ENCODE measurements at places on chromosomes 3 and 15. TPM values are rescaled to one million over a fixed set of nuclear protein-coding genes. Genes with fewer than 3 reads are reported as not detected.

Gene SSR3
- 96.1 TPM for total RNA-seq

Gene HTR3E
- total RNA-seq, result not detected

Gene CNTN4
- total RNA-seq, result 0.27 TPM

Gene RBP2
- total RNA-seq, result not detected

Gene OSBPL10
- total RNA-seq, result 0.81 TPM

Gene CHRNA5
- 1.6 TPM for total RNA-seq

DNA sequence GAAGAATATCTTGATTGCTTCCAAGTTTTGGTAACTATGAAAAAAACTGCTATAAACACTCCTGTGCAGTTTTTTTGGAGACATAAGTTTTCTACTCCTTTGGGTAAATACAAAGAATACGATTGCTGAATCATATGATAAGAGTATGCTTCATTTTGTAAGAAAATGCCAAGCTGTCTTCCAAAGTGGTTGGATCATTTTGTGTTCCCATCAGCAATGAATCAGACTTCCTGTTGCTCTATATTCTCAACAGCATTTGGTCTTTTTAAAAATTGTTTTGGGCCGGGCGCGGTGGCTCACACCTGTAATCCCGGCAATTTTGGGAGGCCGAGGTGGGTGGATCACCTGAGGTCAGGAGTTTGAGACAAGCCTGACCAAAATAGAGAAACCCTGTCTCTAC, 14.5 kb downstream of the BTD start:
- no peak for DNase-seq

GRCh38 chr15:88835646-88836045, 32.4 kb downstream of the ACAN start:
- DNase-seq, result no peak

DNA sequence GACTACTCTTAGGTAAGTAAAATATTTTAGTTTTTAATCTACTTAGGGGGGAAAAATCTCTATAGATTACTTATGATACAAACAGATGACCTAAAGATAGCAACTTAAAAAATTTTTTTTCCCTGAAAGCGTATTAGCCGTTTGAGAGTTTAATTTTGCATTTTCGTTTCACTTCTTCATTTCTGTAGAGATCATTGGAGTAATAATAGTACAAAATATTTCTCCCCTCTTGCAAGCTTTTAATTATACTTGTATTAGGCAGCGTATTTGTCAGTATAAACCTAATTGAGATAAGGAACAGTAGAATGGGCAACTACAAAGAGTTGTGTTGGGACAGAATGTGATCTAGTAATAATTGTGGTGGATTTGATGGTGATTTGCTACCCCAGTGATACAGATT, 10.3 kb downstream of the SKIL start:
- DNase-seq, result no peak

DNA sequence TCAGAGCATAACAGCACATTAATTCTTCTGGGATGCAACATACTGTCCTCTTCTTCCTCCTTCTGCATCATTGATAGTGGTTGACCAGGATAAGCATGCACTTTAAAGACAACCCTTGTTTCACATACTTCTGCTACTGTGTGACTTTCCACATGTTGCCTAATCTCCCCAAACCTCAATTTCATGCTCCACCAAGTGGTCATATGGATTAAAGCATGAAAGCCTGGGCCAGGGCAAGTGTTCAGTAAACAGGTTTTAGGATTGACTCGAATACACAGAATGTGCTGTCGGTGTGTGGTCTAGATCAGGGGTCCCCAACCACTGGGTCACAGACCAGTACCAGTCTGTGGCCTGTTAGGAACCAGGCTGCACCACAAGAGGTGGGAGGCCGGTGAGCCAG, 22.5 kb upstream of the BFSP2 start:
- DNase-seq, result peak; percentile 30

DNA sequence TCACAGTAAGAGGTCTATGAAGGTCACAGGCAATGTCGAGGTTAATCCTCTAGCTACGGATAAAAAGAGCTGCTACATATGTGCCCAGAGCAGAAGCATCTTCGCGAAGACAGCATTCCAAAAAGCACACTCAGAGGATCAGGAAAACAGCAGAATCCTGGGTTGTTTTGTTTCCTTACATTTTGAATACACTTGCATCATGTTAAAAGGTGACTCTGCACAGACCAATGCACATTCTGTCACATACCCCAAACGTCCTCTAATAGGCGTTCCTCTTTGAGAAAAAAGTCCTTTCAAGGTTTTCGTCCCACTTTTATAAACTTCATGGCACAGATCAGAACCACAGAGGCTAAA, 52.7 kb downstream of the VGLL4 start:
- no peak for DNase-seq

DNA sequence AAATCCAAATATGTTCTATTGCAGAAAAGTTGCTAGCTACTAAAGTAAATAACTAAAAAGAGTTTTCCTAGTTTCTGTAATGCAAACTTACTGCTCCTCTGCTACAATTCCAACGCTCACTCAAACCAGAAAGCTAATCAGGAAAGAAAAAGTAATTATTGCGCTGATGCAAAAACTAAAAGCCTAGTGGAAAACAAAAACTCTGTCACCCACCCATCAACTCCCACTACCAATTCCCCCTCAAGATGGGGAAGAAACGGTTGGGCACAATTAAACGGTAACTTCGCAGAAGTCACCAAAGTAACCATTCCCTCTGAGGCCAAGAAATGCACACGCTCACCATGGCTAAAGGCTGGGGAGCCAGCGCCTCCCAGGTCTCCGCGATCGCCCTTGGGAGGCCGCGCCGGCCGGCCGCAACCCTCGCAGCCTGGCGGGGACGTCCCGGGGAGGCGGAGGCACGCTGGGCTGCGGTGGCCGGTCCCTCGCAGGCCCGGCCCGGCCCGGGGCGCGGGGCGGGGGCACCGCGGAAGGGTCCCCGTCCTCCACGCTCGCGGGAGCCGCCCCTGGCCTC, 684 bp downstream of the SLTM start:
- peak; percentile 25 for DNase-seq

DNA sequence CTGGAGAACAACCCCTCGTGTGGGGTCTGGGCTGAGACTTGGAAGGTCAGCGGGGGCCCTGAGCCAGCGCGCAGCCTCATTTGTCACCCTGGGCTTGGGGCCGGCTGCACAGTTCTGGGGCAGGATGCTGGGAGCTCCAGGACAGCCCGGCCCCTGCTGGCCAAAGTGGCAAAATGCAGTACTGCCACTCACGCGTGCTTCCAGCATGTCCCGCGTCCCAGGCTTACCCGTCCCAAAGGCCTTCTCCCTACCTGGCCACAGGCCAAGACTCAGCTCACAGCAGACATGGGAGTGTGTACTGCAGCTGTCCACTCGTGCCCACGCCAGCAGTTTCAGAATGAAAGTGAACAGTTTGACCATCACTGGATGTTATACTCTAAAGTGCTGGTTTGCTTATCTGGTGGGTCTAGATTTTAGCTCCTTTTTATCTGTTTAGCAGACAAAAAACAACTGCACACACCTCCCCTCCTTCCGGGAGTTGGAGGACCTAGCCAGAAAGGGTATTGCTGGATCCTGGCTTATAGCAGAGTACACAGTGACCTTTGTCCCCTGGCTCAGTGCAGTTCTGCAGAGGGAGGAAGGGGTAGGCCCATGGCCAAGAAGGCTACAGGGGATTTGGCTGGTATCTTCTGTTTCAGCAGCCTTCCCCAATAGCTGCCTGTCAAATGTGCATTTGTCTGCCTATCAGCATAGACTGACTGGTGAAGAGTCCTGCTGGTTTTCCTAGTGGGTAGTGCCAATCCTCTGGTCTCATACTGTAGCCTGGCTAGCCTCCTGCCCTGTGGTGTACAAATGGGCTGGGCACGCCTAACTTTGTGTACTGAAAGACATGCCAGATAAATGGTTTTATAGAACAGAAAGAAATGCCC, 23.2 kb upstream of the IP6K2 start:
- no peak for DNase-seq

DNA sequence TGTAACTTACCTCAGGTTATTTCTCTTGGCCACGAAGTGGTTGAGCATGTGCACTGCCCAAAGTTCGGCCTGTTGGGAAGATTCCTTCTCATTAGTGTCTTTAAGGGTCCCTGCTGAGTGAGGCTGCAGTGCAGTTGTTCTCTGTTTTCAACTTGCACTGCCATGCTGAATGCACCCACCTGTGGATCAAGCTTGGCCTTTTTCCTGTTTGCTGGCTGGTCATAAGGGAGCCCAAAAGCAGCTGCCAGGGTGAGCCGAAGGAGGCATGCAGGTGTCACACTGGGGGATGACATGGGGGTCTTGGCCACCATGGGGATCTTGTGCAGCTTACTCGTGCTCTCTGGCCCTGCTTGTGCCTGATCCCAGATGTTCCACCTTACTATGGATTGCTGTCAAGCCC, 46.1 kb upstream of the RAF1 start:
- no peak for DNase-seq

GRCh38 chr15:68208636-68209240, 3.6 kb upstream of the CALML4 start:
- DNase-seq, result no peak

- no peak for DNase-seq
Observed at GRCh38 chr15:88920186-88920891, 7.2 kb upstream of the MFGE8 start.

DNA sequence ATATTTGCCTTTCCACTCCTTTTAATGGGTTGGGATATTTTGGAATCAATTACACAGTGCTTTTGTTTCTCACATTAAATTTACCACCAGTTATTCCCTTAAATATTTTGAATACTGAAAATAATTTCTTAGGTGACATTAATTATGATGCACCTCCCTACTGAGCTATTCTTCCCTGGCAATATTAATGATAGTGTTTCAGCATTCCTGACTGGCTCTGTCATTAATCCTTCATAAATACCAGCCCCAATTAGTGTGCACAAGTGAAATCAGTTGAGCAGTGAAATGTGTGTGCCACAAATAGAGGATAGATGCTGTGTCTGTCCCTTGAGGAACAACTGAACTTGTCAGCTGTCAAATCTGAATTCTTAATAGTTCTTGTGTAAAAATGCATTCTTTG, 304.0 kb downstream of the CACNA2D3 start:
- DNase-seq, result no peak

DNA sequence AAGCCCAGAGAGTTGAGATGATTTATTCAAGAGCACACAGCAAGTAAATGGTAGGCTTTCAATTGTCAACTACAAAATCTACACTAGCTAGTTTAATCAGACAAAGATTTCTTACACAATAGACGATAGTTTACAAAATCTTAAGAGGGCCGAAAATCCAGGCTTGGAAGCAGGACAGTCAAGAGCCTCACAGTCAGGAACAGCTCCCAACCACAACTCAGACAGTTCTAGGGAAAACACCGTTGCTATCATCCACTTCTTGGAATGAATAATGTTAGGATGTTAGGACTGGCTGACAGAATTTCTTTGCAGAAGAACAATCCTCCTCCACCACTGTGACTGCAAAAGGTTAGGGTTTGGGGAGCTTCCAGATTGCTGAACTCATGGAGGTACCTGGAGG, 290.8 kb upstream of the ZPLD1 start:
- DNase-seq, result no peak

- DNase-seq, result no peak
Observed at GRCh38 chr3:67386451-67386850, 268.0 kb downstream of the SUCLG2 start.

- DNase-seq, result no peak
Observed at GRCh38 chr3:37741644-37742043, 120.0 kb upstream of the CTDSPL start.

DNA sequence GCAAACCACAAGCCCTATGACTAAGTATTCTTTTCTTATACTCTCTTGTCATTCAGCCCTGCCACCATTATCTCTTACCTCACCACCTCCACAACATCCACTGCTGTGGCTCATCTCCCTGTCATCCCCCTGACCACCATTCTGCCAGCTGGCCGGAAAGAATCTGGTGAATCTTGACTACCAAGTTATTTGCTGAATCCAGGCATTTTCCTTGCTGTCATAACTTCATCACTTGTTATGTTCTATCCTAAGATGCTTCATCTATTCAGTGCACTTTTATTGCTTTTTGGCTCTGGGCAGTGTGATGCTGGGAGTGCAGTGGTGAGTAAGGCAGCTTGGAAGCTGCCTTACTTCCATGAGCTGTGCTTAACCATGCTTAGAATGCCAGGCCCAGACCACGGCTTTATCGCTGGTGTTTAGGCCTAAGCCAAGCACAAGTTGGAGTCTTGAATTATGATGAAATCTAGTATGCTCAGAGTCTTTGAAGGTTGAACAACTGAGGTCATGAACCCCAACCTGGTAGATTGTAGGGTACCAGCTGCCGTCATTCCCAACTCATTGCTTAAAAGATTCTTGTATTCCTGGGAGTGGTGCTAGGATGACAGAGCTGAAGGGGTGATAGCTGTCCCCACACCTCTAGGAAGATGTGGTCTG, 27.0 kb upstream of the APH1B start:
- no peak for DNase-seq

DNA sequence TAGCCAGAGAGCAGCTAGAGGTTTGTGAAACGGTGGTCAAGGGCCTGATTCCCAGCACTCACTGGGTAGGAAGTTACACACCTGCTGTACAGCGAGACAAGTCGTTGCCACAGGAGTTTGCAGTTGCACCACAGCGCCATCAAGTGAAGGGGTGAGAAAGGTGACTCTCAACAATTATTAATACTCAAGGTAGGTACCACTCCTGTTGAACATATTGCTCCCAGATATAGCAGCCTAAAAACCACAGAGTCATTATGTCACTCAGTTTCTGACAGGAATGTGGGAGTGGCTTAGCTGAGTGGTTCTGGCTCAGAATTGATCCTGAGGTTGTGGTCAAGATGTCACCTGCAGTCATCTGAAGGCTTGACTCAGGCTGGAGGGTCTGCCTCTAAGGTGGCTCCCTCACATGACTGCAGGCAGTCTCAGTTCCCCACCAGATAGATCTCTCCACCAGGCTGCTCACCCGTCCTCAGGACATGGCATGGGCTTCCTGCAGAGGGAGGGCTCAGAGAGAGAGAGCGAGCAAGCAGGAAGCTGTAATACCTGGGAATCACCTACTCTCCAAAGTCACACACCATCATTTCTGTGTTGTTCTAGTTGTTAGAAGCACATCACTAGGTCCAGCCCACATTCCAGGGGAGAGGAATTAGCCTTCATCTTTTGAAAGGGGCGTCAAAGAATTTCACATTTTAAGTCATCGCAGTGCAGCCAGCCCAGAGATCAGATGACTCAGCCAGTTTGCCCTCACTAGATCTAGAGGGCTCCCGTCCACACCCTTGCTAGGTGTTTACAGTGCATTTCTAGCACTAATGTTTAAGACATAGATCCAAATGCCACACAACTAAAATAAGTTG, 17.0 kb upstream of the ANO10 start:
- DNase-seq, result peak; percentile 70

- peak; percentile 44 for DNase-seq
Observed at GRCh38 chr3:22453906-22454535, 703.0 kb upstream of the ZNF385D start.

DNA sequence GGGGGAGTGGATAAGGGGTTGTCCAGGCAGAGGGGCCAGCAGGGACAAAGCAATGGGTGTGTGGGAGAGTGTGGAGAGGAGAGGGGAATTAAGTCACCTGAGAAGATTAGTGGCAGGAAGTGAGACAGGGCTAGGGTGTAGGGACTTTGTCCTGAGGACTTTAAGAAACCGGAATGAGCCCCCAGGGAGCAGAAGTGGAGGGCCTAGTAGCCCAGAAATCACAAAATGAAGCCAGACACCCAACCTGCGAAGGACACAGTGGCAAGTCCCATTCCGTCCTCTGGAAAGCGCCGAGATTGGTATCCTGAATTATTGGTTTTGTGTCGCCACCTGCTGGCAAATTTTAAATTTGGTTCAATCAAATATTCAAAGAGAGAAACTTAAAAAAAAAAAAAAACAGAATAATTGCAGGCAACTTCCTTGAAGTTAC, 78.0 kb upstream of the SLC25A36 start:
- peak; percentile 86 for DNase-seq
